ENCODE measurements at places on chromosomes 7 and 10. TPM values are rescaled to one million over a fixed set of nuclear protein-coding genes. Genes with fewer than 3 reads are reported as not detected.

The TAS2R39 gene
- total RNA-seq, result not detected

The CLEC5A gene
- 11.6 TPM for total RNA-seq

The XRCC2 gene
- total RNA-seq, result 0.69 TPM

The LRIT1 gene
- not detected for total RNA-seq

The LOXL4 gene
- total RNA-seq, result 4.9 TPM

The NEUROG3 gene
- total RNA-seq, result not detected

The SAMD9L gene
- 6.4 TPM for total RNA-seq

The C10orf143 gene
- 4.8 TPM for total RNA-seq

The EPHB6 gene
- 16.7 TPM for total RNA-seq

The SFXN4 gene
- 15.8 TPM for total RNA-seq

DNA sequence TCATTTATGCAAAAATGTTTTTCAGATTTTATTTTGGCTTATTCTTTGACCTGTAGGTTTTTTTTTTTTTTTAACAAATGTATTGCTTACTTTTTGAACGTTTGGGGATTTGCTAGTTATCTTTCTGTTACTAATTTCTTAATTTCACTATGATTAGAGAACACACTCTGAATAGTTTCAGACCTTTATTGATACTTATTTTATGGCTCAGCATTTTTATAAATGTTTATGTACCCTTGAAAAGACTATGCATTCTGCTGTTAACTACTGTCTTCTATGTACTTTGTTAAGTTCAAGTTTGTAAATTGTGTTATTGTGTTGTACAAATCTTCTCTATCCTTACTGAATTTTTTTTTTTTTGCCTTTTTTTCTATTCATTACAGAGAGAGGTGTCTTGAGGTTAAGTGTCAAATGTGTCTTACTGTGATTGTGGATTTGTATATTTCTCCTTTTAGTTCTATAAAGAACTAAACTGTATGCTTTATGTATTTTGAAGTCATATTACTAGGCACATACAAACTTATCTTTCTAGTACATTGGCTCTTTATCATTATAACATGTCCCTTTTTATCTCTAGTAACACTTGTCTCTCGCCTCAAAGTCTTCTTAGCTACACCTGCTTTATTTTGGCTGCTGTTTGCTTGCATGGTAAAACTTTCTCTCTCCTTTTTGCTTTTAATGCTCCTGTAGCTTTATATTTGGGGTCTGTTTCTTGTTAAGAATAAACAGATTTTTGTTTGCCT lies 8.1 kb downstream of the MKLN1 start:
- no peak for DNase-seq

DNA sequence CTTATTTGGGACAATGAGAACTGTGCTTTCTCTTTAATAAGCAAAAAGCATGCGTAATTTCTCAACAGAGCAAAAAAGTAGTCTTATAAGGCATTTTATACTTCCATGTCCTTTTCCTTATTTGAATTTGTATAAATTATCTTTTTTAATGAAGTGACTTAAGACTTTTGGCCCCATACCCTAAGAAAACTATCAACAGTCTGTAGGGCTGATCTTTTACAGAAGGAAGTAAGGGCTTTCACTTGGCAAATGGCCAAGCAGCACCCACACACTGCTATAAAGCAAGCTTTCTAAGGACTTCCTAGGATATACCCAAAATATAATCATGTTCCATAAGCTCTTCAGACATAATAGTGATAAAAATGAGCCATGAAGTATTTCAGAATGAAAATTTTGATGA lies 3.4 kb downstream of the CRPPA start:
- DNase-seq, result no peak

DNA sequence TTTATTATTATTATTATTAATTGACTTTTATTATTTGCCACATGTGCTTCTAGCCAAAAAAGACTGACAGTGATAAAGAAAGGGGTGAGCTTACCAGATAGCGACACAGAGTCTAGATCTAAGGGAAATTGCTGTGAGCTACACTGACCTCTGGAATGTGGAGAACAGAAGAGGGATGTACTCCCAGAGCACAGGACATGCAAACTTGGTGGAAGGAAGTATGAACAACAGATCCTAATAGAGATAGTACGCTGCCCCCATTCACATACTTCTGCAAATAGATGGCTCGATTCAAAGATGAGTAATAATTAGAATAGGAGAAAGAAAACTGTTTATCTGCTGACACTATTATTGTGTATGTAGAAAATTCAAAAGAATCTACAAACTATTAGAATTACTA lies 109.3 kb upstream of the HPS1 start:
- no peak for DNase-seq

- DNase-seq, result no peak
Observed at GRCh38 chr7:93245525-93246432, 13.6 kb downstream of the VPS50 start.

DNA sequence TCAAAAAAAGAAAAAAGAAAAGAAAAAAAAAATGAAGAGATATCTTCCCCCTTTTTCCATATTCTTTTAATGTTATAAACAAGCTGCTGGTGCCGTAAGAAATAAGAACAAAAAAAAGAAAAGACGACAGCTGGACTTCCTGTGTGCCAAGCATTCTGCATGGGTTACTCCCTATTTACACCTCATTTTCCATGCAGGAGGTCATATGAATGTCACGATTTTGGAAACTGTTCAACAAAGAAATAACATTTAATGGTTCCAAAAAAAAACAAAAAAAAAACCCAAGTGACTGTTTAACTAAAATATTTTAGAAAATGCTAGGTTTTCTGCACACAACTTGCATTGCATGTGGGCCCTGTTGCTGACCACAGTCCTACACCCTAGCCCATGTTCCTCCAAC lies 159.3 kb downstream of the TNS3 start:
- DNase-seq, result no peak

DNA sequence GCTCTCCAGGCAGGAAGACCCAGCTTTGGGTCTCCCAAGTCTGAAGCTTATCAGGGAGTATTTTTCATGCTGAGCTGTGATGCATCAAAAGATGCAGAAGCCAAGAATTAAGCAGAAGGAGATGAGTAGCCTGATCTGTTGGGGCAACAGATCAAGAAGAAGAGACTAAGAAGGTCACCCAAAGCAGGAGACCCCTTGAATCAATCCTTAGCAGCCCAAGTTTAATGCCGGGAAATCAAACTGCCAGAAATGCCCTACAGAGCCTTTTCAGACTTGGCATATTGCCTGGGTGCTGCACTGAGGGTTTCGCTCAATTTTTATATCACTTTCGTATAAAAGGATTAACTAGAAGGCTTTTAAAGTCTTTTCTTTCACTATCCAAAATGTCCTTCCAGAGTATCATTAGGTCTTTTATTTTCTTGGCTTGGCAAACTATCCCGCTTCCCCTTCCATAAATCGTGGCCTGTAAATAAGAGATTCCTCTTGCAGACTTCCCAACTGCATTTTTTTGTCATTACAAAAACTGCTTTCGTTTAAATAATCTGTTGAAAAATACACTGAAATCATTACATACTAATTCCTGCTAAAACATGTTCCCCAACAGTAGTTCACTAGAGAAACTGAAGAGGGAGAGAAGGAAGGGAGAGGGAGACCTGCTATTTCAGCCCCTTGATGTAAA lies 49.0 kb upstream of the STK17A start:
- no peak for DNase-seq

GRCh38 chr7:131329176-131329570 lies 1.5 kb downstream of the MKLN1 start:
- no peak for DNase-seq

GRCh38 chr10:1116696-1117280 lies 60.6 kb downstream of the WDR37 start:
- DNase-seq, result no peak

DNA sequence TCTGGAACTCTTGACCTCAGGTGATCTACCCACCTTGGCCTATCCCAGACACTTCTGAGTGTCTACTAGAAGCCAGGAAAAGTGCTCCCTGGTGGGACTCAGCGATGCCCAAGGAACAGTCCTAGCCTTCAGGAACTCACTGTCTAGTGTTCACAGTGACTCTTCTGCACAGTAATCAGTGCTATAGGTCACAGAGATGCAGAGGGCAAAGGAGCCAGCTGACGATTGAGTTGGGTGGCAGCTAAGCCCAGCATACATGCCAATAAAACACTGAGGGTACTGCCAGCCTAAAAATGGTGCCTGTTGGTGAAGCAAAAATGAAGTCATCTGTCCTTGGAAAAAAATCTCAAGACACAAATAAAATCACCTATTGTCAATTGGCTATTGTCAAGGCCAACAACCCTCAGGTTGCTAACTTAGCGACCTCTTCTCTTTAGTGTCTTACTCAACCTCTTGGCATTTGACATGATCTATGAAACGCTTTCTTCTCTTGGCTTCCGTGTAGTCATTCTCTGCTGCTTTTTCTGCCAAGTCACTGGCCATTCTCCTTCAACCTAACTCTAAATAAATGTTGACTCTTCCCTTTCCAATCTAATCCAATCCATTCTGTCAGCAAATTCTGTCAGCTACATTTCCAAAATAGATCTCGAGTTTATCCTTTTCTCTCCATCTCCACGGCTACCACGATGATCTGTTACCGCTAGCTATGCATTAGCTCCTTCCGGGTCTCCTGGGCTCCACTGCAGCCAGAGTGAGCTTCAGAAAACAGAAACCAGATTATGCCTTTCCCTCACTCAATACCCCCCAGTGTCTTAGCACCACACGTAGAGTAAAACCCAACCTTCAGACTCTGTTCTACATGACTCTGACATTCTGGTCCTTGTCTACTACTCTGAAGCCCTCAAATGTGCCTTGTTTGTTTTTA lies 99.2 kb downstream of the ATXN7L1 start:
- DNase-seq, result no peak

- no peak for DNase-seq
Observed at GRCh38 chr7:151056666-151057505, 811 bp downstream of the CDK5 start.

GRCh38 chr10:61751599-61751998 lies 88.9 kb downstream of the CABCOCO1 start:
- DNase-seq, result no peak

GRCh38 chr7:150824379-150825177 lies 24.0 kb downstream of the TMEM176A start:
- no peak for DNase-seq

GRCh38 chr10:63773962-63774361 lies 252.8 kb downstream of the REEP3 start:
- DNase-seq, result no peak

- peak; percentile 77 for DNase-seq
Observed at GRCh38 chr7:30740417-30741181, 11.3 kb upstream of the INMT start.

Data from mucosa of gallbladder (tissue), 1 donor.